Hepatocyte (in vitro differentiated cells): ENCODE measurements at places on chromosomes 12 and 14. TPM values are rescaled to one million over a fixed set of nuclear protein-coding genes. Genes with fewer than 3 reads are reported as not detected.

- DNase-seq: no peak
These were observed 16.6 kb downstream of the MGP start for GRCh38 chr12:14868916-14869506.

DNA sequence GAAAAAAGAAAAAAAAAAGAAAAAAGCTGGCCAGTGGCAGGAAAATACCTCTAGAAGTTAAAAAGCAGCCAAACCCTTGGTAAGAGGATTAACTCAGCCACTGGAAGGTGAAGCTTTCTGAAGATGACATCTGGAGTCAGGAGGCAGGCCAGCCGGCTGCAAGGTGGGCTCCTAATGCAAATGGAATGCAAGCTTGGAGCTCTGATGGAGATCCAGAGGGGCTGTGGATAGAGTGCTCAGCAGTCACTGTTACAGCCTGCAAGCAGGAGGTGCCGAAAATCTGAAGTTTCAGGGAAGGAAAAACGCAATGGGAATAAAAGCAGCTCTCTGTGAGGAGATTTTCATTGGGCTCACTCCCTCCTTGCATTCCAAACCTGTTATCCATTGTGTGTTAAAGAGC, 41.0 kb downstream of the GSC start:
- no peak for DNase-seq

DNA sequence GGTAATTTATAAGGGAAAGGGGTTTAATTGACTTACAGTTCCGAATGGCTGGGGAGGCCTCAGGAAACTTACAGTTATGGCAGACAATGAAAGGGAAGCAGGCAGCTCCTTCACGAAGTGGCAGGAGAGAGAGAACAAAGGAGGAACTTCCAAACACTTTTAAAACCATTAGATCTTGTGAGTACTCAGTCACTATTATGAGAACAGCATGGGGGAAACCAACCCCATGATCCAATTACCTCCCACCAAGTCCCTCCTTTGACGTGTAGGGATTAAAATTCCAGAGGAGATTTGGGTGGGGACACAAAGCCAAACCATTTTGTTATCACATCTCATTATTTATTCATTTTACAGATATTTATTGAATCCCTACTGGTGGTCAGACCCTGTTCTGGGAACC, 822.8 kb downstream of the GALC start:
- DNase-seq: no peak

DNA sequence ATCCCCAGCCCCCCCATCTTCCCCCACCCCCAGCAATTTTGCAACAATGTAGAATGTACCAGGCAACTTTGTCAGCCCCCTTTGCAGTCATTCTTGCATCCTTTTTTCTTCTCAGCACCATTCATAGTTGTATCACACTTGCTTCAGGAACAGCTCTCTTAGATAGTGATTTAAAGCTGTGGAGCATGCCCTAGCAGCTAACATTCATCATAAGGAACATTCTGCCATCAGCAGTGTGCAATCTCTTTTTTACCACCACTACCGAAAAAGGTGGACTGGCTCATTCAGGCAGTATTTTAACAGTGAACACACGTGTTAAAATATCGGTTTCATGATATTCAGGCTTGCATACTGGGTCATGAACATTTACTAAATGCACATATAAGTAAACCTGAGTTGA, 45.1 kb downstream of the MARK3 start:
- DNase-seq: no peak

DNA sequence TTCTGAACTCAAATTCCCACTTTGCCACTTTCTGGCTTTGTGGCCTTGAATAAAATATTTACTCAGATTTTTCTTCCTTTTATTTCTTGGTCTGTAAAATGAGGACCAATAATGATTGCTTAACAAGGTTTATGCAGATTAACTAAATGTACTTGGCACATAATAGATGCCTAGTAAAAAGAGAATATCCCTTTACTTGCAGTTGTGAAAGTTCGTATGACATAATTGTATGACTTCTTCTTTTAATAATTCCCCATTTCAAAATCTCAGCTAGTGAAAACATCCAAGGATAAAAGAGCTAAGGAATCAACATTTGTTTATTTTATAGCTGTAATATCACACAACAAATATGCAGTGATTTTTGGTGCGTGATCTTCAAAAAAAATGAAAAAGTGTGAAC, 215.6 kb upstream of the ATP2B1 start:
- DNase-seq: no peak

DNA sequence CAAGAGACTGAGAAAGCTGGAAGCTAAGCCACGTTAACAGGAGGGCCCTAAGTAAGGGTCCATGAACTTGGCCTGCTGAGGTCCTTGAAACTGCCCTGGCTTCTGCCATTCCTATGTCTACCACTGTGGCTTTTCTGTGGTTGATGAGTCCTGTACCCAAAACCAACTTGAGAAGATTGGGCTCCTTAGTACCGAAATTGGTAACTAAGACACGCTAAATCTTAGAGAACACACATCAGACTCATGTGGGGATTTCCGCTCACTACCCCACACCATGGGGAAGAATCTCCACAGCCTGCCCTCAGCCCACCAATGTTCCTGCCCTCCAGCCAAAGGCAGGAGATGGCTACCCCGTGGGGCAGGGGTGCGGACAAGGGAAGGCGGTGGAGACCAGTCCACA, 232.9 kb downstream of the SPTSSA start:
- DNase-seq: no peak

- no peak for DNase-seq
These were observed 65.3 kb downstream of the PDE6H start for GRCh38 chr12:15038137-15038536.

DNA sequence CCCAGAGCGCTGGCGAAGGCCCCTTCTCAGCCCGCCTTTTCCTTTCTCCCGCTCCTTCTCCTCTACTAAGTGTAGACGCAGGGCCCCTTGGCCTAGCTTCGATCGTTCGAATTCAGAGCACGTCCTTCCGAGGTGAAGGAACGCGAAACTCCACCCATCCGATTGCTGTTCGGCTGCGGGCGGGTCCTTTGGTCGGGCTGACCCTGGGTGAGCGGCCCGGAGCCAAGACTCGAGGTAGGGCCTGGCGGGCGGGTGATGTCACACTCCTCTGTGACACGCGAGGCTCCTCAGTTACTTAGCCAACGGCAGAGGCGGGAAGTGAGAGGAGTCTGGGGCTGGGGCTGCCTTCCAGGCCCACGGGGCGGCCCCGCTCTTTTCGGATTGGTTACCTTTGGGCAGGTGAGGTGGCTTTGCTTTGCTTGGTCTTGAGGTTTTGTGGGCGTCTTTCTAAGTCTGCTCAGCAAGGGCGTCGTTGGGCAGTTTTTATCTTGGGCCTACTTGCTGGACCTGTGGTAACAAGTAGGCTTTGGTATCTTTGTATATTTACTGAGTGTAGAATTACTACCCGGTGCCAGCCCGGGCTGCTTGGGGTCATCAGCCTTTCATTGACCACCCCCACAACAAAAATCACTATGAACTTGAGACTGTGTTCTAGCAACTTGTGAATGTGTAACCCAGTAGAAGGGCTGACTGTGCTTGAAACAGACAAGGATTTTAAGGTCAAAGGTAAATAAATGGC, 694 bp downstream of the TMBIM6 start:
- peak; percentile 92 for DNase-seq

GRCh38 chr14:29846339-29847055, 81.2 kb downstream of the PRKD1 start:
- no peak for DNase-seq

DNA sequence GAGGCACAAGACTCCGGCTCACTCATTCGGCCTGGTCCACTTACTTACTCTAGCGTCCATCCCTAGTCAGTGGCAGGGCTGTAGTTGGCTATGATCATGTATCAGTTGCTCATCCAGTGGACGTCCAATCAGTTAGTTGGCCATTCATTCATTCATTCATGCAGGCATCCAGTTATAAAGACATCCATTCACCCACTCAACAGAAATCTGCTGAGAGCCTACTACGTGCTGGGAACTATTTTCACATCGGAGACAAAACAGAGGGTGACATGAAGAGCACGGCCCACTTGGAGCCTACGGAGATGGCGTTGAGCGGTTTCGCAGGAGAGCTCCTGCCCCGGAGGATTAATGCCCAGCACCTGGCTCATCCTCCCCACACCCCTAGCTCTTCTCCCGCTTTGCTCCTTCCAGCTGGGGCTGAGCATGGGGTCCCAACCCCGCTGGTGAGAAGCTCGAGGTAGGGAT, 49.7 kb downstream of the SNAPC1 start:
- DNase-seq: no peak

DNA sequence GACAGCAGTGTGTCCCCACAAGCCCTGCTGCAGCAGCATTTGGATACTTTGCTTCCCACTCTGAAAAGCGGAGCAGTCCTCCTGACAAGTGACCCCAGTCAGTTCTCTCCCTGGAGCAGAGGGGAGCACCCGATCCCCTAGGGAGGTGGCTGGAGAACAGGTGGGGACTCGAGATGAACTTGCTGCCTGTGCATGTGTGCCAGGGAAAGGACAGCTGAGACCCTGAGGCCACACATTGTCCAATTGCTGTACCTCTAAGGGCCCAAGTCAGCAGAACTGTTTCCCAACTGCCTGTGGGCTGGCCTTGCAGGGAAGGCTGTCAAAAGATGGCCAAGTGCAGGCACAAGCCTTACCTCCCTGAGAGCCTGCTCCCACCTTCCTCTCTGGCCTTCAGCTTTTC, 55.1 kb downstream of the IFT43 start:
- no peak for DNase-seq

- no peak for DNase-seq
These were observed 158.0 kb downstream of the KCNK10 start for GRCh38 chr14:88164906-88165534.

DNA sequence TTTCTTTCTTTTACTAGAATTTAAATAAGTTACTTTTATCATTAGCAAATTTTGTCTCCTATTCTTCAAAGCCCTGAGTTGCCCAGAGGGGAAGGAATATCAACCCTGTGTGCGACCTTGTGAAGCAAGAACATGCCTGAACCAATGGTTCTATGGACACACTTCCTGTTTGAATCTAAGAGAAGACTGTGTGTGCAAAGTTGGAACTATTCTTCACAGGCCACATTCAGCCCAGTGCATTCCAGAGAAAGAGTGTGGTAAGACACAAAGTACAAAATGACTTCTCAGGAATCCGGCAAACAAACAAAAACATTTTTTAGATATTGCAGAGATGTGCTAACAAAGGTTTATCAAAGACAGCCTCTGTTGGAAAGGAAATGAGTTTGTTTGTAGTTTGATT, 90.8 kb upstream of the PTPRQ start:
- peak; percentile 4 for DNase-seq

GRCh38 chr12:94775710-94776109, 125.4 kb upstream of the TMCC3 start:
- DNase-seq: no peak

DNA sequence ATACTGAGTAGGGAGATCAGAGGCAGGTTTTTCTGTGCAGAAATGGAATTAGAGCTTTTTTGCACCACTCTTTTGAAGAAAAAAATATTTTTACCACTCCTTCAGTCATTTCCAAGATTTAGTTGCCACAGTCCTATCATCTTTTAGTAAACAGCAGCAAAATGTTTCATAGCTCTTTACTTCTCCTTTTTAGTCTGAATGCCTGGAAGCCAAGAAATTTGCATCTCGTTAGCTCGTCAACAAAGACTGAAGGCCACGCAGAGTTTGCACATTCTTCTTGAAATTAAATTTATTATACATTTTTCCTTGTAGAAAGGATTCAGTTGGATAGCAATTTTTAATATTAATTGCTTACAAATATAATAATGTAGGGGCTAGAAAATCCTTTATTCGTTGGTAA, 544.5 kb upstream of the ATP2B1 start:
- no peak for DNase-seq

MANSC4 gene
- polyA plus RNA-seq: not detected in 2 replicates

GLIPR1L1 gene
- polyA plus RNA-seq: 0.27 TPM in 1 of 2 replicates, not detected in the other

CLECL1 gene
- polyA plus RNA-seq: not detected in 2 replicates

CD4 gene
- 2.7 and 6.4 TPM in 2 replicates for polyA plus RNA-seq

ZDHHC22 gene
- not detected in 2 replicates for polyA plus RNA-seq

RNASE1 gene
- polyA plus RNA-seq: 108 and 135 TPM in 2 replicates

RBMS2 gene
- 15.9 and 18.8 TPM in 2 replicates for polyA plus RNA-seq

SLC5A8 gene
- polyA plus RNA-seq: not detected in 2 replicates

OTUB2 gene
- 1.5 and 2.8 TPM in 2 replicates for polyA plus RNA-seq
